Fibroblast of upper back skin (primary cell): ENCODE measurements at places on chromosomes 3 and 15.

GRCh38 chr3:50297896-50298725, 1.1 kb downstream of the HYAL3 start:
- no peak for DNase-seq

DNA sequence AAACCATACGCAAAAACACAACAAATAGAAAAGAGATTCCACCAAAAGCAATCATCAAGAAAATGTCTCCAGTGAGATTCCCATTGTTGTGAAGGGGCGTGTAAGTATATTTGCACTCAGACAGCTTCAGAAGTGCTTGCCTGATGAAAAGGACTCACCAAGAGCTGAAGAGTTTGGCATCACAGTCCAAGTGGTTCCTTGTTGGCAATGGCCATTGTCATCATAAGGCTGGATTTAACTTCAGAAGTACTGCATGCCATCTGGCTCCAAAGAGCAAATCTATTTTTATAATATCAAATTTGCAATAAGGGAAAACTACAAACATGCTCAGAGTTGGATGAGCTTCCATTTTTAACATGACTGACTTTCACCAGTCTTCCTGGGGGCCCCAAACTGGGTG, 505.3 kb upstream of the NR2F2 start:
- DNase-seq: no peak

DNA sequence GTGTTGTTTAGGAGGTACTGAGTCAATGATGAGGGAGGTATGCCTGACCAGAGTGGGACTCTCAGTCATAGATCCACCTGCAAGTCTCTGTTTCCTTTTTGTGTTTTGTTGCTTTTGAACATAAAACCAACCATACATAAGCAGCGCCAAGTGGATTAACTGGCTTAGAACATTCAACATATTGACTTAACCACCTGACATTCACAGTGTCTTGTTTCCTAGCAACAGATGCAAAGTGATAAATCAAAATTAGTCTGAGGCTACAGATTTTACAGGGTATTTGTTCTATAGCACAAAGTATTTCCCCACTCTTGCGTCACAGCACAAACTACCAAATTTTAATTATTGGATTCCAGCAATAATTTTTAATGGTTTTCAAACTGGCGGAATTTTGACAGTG, 283.8 kb downstream of the BBX start:
- no peak for DNase-seq

DNA sequence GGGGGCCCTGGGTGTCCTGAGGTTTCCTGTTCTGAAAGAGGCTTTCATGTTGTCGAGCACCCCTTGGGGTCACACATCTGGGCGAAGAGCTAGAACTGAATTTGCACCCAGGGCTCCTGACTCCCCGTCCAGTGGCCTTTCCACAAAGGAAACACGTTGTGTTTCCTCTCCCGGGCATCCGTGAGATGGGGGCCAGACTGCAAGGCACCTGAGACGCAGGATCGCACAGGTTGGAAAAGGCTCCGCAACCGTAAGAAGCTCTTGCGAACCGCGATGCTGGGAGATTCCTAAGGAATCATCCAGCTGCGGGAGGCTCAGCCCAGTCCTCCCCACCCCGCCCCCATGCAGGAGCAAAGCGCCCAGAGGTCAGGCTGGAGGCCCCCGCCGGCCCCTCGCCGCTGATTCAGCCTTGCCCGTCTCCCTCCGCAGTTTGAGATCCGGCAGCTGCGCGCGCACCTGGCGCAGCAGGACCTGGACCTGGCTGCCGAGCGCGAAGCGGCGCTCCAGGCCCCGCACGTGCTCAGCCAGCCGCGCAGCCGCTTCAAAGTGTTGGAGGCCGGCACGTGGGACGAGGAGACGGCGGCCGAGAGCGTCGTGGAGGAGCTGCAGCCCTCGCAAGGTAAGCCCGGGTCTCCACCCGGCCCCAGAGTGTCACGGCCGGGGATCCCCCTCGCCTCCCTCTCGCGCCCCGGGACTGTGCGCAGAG, 119.6 kb downstream of the ETFA start:
- no peak for DNase-seq

GRCh38 chr3:20401253-20401652, 215.2 kb upstream of the SGO1 start:
- DNase-seq: peak; percentile 34

DNA sequence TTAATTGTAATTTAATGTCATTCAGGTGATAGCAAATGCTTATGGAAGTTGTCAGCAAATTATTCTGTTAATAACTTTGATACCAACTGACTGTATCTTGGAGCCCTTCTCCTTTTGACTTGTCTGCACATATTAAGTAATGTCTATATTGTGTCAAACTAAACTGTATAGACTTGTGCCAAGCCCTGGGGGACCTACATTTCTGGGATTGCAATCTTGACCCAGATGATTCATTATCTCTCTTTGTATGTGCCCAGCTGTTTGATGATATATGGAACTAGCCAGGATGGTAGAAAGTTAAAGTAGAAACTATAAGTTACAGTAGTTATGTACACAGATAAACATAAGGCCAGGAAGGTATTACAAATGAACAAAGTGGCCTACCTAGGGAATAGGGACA, 402.8 kb upstream of the RARB start:
- DNase-seq: peak; percentile 73

- peak; percentile 91 for DNase-seq
Observed at GRCh38 chr15:47750030-47750739, 32.9 kb downstream of the SEMA6D start.

- DNase-seq: no peak
Observed at GRCh38 chr15:56192659-56193442, 50.8 kb downstream of the RFX7 start.

GRCh38 chr15:76062286-76062685, 2.5 kb downstream of the TMEM266 start:
- no peak for DNase-seq

DNA sequence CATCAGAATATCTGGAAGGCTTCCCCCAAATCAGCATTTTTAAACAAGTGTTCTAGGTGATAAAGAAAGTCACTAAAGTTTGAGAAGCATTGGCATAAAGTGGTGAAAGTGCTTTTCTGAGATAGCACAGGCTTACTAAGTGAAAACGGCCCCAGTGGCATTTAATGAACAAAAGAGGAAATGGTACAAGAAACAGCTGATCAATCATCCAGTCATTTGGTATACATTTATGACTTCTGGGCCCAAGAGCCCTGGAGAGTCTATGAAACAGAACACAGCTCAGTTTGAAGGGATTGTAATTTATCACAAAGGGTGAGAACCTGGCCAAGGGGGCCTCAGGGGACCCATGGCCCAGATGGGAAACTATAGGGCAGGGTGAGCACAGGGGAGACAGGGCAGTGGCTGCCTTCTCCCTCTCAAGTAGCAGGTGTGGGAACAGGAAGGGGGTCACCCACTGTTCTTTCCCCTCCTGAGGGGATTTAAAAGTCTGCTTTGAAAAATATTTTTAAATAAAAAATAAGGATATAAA, 265.5 kb upstream of the ROPN1 start:
- DNase-seq: no peak

GRCh38 chr3:159169828-159170227, 368.0 kb downstream of the MFSD1 start:
- DNase-seq: peak; percentile 61

- DNase-seq: peak; percentile 45
Observed at GRCh38 chr3:158105119-158105709, 1.0 kb downstream of the SHOX2 start.

DNA sequence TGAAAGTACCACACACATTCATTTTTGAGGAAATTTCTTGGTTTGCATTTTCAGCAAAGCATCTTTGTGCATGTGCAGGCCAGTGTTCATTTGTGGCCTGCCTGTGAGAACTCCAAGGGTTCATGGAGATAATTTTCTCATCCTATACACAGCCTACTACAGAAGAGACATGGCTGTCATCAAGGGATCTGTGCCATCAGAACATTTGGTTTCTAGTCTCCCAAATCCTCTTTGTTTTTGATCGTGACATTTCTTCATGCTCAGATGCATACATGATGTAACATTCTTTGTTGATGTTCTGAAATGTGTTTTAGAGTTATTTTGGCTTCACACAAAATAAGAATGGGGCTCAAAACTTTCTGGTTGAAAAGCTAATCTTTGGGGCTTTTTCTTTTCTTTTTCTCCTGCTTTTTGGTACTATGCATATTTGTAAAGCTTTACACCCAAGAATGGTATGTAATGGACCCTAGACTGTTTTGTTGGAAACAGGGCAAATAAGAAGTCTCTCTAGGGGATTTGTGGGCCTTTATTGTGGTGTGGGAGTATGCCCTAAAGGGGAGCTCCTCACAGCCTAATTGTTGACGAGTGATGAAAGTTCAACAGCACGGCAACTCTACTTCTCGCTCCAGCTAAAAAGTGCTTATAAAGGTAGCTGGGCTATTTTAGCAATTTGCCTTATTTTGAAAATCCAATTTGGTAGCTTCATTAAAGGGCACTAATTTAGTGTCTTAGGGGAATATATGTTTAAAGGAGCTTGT, 3.2 kb upstream of the ARPP21 start:
- DNase-seq: no peak

- peak; percentile 38 for DNase-seq
Observed at GRCh38 chr15:50358845-50359244, 3.8 kb upstream of the GABPB1 start.

- peak; percentile 38 for DNase-seq
Observed at GRCh38 chr3:36776436-36776835, 12.1 kb upstream of the DCLK3 start.

DNA sequence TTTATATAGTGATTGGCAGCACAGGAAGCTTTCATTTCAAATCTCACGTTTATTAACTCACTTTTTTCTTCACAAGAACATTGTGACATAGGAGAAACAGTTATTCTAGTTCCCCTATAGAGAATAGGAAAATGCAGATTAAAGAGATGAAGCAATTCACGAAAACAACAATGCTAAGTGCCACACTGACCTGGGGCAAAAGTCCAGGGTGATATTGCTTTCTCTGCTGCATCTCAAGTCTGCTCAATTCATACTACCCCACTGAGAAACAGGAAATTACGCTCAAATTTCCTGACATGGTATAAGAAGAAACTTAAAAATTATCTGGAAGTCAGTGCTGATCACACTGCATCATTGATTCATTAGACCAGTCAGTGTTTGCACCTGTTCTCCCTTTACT, 66.7 kb upstream of the SEMA6D start:
- no peak for DNase-seq

GRCh38 chr15:66238318-66238717, 15.2 kb downstream of the MEGF11 start:
- DNase-seq: no peak

DNA sequence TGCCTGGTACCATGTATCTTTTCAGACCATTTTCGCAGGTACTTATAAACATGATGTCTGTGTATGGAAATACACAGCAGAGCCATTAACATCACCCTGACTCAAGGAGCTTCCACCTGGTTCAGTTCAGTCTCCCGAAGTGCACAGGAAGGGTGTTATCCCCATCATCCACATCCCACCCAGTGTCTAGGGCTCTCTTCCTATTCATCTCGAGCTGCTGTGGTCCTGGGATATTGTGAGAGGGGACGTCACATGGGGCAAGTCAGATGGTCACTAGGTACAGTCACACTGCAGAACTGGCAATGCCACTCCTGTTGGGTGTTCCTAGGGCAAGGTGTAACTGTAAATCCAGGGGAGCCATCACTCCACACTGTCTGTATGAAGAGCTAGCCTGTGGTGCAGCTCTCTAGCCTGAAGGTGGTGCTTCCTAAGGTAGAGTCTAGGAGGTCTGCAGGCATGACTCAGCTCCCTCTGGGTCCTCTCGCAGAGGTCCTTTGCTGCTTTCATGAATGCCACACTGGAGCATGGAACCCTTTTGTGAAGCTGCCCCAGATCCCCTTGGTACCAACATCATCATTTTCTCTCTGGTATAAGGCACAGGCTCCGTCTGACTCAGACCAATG, 13.9 kb downstream of the ISLR2 start:
- DNase-seq: no peak

- DNase-seq: peak; percentile 9
Observed at GRCh38 chr3:124620600-124621063, 109.6 kb upstream of the UMPS start.

- DNase-seq: peak; percentile 32
Observed at GRCh38 chr15:31396881-31397560, 70.4 kb downstream of the KLF13 start.

GRCh38 chr3:115518100-115518852, 105.0 kb upstream of the GAP43 start:
- peak; percentile 96 for DNase-seq

GRCh38 chr3:57934373-57934772, 73.8 kb upstream of the FLNB start:
- DNase-seq: no peak

DNA sequence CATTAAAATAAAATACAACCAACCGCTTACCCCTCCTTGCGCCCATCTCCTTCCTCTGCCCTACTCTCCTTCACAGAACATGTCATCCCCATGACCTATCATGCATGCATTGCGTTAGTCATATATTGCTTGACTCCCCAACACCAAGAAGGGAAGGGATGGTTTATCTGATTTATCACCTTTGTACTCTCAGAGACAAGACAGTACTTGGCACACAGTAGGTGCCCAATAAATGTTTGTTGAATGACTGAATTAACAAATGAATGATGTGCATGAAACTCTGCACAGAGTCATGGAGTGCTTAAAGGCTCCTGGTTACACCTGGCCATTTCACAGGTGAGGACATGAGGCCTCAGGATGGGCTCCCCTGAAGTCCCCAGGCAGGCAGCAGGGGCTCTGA, 59.7 kb downstream of the IQSEC1 start:
- no peak for DNase-seq

DNA sequence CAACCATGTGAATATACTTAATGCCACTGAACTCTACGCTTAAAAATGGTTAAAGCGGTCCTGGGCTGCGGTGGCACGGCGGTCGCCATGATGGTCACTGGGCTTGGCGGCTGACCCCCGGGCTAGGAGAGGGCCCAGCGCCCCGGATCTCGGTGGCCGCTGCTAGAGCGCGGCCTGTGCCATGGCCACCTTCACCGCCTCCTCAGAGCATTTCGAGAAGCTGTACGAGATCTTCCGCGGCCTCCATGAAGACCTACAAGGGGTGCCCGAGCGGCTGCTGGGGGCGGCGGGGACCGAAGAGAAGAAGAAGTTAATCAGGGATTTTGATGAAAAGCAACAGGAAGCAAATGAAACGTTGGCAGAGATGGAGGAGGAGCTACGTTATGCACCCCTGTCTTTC, 35.6 kb upstream of the TBC1D23 start:
- no peak for DNase-seq

DNA sequence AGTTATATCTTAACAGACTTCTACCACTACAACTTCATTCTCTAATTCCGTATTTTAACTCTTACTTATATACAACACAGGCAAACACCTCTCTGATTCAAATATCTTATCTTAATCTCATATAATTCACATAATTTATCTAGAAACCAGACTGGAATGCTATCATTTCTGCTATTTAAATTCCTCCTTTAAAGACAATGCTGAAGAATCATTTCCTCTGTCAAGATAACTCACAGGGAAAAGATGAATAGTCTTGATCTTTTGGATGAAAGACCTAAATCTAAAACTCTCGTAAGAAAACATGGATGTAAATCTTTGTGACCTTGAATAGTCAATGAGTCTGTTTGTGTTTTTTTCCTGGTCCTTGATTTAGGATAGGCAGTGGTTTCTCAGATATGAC, 135.3 kb upstream of the PLXND1 start:
- no peak for DNase-seq
